ENCODE measurements at places on chromosomes 11 and 22.

DNA sequence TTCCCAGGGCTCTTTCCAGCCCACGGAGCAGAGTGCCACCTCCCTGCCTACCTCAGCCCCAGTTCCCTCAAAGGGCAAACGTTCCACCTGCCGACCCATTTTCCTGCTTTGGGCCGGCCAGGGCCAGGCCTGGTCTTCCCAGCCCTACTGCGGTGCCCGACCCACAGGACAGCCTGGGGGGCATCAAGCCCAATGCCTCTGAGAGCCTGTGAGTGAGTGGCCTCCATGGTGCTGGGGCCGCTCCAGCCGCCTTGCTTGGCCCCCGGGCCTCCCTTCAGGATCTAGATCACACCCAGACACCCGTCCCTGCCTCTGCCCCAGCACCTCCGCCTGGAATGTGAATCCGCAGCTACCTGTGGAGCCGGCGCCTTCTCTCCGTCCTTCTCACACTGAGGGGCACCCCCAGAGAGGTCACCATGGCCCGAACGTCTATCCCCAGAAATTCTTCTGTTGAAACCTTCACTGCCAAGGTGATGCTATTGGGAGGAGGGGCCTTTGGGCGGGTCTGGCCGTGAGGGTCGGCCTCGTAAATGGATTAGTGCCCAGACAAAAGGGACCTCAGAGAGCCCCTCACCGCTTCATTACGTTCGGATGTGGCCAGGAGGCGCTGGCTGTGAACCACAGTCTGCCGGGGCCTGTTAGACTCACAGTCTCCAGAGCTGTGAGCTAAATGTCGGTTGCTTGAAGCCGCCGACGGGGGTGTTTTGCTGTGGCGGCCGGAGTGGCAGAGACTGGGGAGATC, 36.2 kb upstream of the BRSK2 start:
- no peak for DNase-seq

- no peak for DNase-seq
Observed at GRCh38 chr11:80898910-80899309, 1458.1 kb upstream of the TENM4 start.

- no peak for DNase-seq
Observed at GRCh38 chr22:22235558-22235957, 9.0 kb upstream of the VPREB1 start.

DNA sequence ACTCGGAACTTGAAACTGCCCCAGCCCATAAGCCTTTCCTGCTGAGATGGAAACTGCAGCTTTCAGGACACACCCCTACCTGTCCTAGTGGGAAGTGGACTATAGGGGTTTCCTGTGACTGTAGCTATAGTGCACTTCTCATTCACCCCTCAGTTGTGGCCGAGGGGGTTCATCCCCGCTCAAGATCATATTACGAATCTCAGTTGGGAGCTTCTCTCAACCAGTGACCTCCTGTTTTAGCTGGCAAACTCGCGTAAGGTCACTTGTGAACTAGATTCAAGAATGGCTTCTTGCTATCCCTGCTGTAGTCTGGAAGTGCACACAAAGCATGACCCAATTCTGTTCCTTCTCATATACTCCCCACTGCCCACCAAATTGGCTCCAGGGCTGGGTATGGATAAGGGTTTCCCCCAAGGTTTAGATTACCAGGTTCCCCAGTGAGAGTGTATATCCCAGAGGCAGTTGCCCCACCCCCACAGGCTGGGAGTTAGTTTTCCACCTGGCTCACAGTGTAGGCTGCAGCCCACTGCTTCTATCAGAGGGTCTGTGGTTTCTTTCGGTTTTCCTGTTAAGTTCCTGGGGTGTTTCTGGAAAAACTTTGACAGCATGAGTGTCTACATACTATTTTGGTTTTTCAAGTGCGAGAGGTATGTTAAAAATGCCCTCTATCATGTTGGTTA, 812.9 kb downstream of the JRKL start:
- no peak for DNase-seq

- DNase-seq = no peak
Observed at GRCh38 chr11:105732611-105733010, 122.7 kb downstream of the GRIA4 start.

GRCh38 chr22:36775586-36775963, 344 bp downstream of the IFT27 start:
- no peak for DNase-seq

DNA sequence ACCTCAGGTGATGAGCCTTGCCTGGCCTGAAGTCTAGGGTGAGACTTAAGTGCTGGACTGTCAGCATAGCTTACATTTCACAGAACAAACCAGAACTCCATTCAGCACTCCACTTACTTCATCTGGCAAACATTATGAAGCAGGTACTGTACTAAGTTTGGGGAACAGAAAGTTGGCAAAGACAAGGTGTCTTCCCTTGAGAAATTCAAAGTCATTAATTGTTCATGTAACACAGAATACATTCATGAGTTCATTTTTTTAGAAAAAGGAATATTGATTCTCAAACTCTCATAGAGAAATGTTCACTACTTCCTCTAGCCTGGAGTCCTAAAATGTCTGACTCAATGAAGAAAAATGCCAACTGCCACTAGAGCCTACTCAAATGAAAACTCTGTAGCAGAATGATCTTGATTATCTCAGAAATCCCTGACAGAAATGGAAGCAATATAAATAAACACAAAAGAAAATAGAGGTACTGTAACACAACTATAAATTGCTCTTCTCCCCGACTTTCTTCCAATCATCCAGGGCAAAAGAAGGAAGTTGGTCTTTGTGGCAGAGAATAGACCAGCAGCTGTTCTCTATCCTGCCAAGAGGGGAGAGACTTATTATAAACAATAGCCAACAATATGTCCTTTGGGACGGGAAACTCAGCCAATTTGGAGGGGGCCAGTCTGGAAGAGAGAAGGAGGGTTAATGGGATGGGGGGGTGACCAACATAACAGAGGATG, 129.2 kb upstream of the MTMR2 start:
- no peak for DNase-seq

DNA sequence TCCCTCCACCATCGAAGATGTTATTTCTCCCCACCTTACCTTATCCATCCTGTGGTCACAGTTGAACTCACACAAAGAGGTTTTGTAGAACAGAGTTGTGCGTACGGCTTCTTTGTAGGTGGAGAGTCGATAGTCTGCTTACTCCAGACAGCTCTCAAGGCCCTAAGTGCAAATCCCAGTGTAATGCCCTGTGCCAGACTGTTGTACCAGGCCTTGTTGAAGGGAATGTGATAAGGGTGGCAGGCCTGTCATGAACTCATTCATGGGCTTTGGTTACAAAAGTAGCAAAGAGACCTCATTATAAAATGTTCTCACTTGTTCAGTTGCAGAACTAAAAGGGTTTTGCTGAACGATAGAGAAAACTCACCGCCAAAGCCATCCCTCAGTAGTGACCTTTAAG, 288.7 kb upstream of the CADM1 start:
- DNase-seq = no peak

GRCh38 chr11:9565822-9566560, 7.5 kb upstream of the WEE1 start:
- DNase-seq = no peak

DNA sequence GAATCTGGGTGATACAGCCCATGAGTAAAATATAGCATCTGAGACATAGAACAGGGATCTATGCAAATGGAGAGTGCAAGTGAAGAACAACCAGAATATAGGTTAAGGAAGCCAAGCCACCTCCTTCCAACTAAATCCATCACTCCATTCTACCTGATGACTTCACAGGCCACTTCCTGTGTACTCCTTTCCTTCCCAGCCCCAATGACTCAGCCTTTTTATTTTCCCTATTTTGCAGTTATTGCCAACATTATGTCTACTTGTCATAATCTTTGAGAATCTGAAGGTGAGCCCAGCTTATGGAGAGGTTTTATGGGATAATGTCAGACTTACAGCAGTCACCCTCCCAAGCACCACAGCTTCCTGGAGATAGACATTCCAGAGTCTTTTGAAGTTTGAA, 1.4 kb upstream of the OR52M1 start:
- no peak for DNase-seq

- DNase-seq = no peak
Observed at GRCh38 chr11:44518968-44519550, 46.4 kb upstream of the CD82 start.

Measured in DMS79 treated with DMSO at 0.1 percent for 48 hours (cell line).